Breast epithelium (tissue), 4 donors: ENCODE measurements at places on chromosomes 5 and 9.

GRCh38 chr5:180201051-180201987 is 7.7 kb downstream of the RASGEF1C start:
- no peak overlapping the region for H3K27ac ChIP-seq
- H3K36me3 ChIP-seq: no peaks in the 10 kb centered on the region
- no peak for DNase-seq
- H3K4me3 ChIP-seq: no peak overlapping the region
- no peaks in the 10 kb centered on the region for H3K4me1 ChIP-seq

DNA sequence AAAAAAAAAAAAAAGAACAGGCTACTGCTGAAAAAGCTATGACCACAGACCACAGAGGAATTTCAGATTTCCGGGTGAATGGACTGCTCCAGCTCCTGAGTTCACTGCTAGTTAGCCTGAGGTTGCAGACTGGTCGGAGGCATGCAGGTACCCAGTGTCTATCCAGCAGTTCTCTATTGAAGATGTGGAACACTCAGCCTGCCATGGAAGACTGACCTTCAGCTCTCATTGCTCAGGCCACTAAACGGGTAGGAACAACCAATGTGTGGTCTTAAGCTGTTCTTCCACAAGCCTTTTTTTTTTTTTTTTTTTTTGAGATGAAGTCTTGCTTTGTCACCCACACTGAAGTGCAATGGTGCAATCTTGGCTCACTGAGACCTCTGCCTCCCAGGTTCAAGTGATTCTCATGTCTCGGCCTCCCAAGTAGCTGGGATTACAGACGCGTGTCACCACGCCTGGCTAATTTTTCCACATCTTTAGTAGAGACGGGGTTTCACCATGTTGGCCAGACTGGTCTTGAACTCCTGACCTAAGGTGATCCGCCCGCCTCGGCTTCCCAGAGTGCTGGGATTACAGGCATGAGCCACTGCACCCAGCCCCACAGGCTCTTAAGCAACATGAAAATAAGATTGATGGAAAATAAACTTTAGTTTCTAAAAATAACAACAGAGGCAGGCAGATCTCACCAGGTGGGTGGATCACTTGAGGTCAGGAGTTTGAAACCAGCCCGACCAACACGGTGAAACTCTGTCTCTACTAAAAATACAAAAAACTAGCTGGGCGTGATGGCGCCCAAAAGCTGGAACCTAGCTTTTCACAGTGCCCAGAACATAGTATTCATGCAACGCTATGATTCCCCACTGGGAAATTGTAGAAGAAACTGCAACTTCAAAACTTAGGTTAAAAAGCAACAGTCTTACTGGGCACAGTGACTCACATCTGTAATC is 20.0 kb upstream of the NPM1 start:
- H3K27ac ChIP-seq: no peak overlapping the region
- no peaks in the 10 kb centered on the region for H3K36me3 ChIP-seq

- no peaks in the 10 kb centered on the region for H3K27me3 ChIP-seq
- peak overlapping the region; percentile 73 for H3K4me3 ChIP-seq
- no peaks in the 10 kb centered on the region for H3K36me3 ChIP-seq
- DNase-seq: no peak
These were observed 524 bp downstream of the CYFIP2 start for GRCh38 chr5:157266286-157267007.

DNA sequence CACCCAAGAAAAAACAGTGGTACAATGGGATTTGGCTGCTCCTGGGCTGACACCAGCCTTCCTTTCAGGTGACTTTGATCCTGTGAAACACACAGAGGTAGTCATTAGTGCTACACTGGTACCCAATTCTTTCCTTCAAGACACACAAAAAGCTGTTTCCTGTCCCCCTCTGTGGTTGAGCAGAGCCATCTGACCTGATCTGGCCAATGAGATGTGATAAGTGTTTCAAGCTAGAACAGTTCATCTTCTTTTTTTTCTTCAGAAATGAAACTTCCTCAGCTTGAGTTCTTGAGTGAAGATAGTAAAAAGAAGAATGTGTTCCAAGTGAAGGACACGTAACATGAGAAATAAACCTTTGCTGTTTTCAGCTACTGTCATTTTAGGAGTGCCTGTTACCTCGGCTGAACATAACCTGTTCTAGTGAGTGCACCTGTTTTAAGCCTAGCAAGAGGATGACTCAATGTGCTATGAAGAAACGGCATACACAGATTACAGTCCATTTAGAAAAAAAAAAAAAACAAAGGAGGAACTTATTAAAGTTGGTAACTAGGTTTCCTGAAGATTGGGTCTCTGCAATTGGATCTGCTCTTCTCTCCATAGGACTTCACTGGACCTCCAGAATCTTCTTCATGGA is 287.8 kb downstream of the GAS1 start:
- H3K27me3 ChIP-seq: no peaks in the 10 kb centered on the region
- H3K4me1 ChIP-seq: no peaks in the 10 kb centered on the region
- no peak overlapping the region for H3K27ac ChIP-seq
- DNase-seq: no peak
- no peaks in the 10 kb centered on the region for H3K36me3 ChIP-seq

GRCh38 chr5:86175224-86175623 is 442.5 kb upstream of the COX7C start:
- no peak overlapping the region for H3K27ac ChIP-seq
- no peaks in the 10 kb centered on the region for H3K27me3 ChIP-seq
- no peak for DNase-seq

DNA sequence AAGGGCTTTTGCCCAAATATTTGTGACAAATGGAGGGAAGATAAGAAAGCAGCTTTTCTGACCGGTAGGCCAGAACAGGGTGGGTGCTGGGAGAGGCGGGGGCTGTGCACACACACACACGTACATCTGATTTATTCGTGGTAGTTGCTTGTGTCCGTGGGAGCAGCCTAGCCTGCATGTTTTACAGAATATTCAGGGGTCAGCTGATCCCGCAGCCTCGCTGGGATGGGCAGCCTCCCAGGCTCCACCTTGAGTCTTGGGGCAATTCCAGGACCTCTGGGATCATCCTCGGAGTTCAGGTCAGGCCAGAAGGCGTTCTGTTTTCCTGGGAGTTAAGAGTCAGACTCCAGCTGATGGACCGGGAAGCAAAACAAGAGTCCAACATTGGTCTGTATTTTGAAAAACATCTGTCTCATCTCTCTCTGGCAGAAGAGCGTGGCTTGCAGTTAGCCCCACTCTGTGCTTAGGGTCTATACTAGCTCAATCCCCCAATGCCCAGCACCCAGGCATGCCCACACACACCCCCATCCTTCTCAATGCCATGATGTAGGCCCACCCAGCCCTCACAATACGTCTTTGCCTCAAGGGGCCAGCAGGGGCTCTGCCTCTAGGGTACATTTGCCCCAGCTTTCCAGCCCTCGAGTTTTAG is 210.6 kb downstream of the GOLPH3 start:
- peak overlapping the region; percentile 87 for H3K27ac ChIP-seq
- H3K27me3 ChIP-seq: no peaks in the 10 kb centered on the region
- H3K4me3 ChIP-seq: no peak overlapping the region
- no peaks in the 10 kb centered on the region for H3K36me3 ChIP-seq

GRCh38 chr5:80894083-80894482 is 66.1 kb upstream of the RASGRF2 start:
- no peaks in the 10 kb centered on the region for H3K27me3 ChIP-seq
- no peaks in the 10 kb centered on the region for H3K4me1 ChIP-seq
- DNase-seq: no peak

- H3K4me1 ChIP-seq: no peaks in the 10 kb centered on the region
- no peaks in the 10 kb centered on the region for H3K36me3 ChIP-seq
- H3K4me3 ChIP-seq: no peak overlapping the region
- H3K27ac ChIP-seq: no peak overlapping the region
These were observed 28.0 kb downstream of the NLN start for GRCh38 chr5:65749956-65750355.

DNA sequence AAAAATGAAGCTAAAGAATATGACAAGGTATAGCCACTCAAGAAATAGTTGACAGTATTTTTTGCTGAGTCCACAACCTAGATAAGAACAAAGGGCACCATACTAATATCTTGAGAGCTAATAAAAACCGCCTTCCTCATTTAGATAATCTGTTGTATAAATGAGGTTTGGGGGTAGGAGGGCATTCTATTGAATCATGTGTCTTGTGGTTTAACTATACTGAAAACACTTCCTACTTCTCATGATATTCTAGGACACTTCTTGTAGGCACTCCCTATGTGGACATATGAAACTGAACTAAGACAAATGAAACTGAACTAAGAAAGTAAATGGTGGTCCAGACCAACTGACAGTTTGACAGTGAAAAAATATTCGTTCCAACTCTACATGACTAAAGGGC is 1268.5 kb upstream of the C9orf72 start:
- no peaks in the 10 kb centered on the region for H3K4me1 ChIP-seq
- H3K27me3 ChIP-seq: no peaks in the 10 kb centered on the region
- H3K4me3 ChIP-seq: no peak overlapping the region
- H3K27ac ChIP-seq: no peak overlapping the region

- H3K27me3 ChIP-seq: no peaks in the 10 kb centered on the region
- no peak overlapping the region for H3K4me3 ChIP-seq
- no peak for DNase-seq
- no peak overlapping the region for H3K27ac ChIP-seq
- no peaks in the 10 kb centered on the region for H3K36me3 ChIP-seq
These were observed 316.6 kb upstream of the RIOK2 start for GRCh38 chr5:97499605-97500004.

DNA sequence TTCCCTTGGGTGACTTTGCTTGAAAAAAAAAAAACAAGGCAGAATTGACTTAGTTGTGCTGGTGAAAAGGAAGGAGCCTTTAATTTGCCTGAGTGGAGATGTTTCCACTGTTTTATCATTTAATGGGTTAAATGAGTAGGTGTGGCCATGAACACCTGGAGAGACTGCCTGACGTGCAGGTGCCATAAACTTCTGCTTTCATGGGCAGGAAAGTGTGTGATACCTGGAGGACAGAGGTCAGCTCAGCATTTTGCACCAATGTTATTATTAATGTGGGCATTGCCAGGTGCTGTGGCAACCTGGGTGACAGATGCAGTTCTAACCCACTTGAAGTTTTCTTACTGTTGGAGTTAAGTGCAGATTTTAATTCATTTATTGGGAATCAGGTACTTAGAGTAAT is 145.4 kb downstream of the CD180 start:
- no peak overlapping the region for H3K27ac ChIP-seq
- H3K27me3 ChIP-seq: no peaks in the 10 kb centered on the region
- DNase-seq: no peak
- no peaks in the 10 kb centered on the region for H3K4me1 ChIP-seq

DNA sequence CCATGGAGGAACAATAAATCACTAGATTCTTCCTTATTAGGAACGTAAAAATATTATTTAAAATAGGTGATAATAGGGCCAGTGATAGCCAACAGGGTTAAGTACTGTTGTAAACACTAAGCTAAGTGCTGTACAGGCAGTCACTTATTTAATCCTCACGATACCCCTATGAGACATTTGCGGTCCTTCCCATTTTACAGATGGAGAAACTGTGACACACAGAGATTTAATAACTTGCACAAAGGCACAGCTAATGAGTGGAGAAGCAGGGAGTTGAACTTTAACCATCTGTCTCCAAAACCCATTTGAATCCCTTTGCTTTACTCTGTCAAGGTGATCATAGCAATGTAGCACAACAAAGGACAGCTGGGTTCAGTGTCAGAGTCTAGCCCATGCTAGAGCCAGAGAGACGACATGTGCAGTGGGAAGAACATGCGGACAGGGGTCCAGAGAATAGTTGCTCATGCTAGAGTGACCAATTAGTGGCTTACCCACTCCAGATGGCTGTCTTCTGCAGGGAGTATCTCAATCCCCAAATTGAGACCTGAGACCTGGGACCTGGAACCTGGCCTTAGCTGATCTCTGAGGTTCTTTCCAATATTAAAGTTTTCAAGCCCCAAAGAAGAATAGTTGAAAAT is 28.9 kb downstream of the STXBP1 start:
- H3K4me3 ChIP-seq: no peak overlapping the region
- H3K27me3 ChIP-seq: no peaks in the 10 kb centered on the region
- no peak for DNase-seq
- no peaks in the 10 kb centered on the region for H3K36me3 ChIP-seq
- no peak overlapping the region for H3K27ac ChIP-seq

DNA sequence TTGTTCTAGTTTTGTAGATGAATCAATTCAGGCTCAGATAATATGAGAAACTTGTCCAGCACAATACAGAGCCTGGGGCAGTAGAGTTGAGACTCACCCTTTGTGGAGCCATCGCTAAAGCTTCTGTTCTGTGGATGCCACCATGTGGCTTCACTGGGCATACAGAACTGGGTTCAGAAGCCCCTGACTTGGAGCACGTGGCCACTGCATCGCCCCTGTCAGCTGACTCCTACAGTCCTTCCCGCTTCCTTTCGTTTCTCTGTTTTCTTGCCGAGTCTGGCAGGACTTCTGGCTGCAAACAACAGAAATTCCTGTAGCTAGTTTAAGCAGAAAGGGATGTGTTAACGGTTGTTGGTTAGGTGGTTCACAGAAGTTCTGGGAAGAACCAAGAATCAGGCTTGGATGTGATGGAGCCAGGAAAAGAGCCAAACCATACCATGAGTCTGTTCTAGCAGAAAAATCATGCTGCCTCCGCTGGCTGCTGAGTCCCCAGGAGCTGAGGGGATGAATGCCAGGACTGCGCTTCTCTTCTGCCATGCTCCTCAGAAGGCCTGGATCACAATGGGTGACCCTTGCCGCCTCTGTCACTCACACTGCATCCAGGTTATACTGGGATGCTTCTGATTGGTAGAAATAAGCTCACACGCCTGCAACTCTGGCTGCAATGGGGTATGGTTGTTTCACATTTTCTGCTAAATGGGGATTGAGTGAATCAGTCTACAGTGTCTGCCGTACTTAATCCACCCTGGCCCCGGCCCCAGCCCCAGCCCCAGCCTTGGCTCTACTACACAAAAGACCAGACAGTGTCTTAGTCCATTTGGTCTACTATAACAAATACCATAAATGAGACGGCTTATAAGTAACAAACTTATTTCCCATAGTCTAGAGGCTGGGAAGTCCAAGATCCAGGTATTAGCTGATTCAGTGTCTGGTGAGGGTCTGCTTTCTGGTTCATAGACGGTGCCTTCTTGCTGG is 262.5 kb downstream of the GOLPH3 start:
- H3K27ac ChIP-seq: no peak overlapping the region
- peak overlapping the region; percentile 16 for H3K4me3 ChIP-seq
- H3K4me1 ChIP-seq: no peaks in the 10 kb centered on the region
- no peaks in the 10 kb centered on the region for H3K36me3 ChIP-seq
